Stimulated activated CD4-positive, alpha-beta T cell treated with anti-CD3 and anti-CD28 coated beads, Interleukin-1b, Interleukin-23, amount 100 ng/mL, for 4 hours (primary cell): ENCODE measurements at places on chromosomes 3 and 15.

GRCh38 chr3:53243165-53243564, 12.7 kb downstream of the TKT start:
- no peak for DNase-seq

DNA sequence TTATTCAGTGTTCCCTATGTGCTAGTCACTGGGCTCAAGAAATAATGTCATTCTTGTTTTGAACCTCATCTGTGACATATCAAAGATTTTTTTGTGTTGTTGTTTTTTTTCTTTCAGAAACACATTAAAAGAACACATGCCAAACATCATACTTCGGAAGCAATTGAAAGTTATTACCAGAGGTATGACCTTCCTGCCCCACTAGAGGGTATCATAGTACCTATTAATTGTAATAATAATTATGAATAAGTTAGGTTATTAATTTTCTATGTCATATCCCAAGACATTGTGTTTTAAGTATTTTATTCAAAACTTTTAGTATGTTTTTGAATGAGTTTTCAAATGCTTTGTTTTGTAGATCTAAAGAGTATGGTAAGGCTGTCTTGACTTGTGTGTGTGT, 65.7 kb downstream of the CDIN1 start:
- DNase-seq = no peak

DNA sequence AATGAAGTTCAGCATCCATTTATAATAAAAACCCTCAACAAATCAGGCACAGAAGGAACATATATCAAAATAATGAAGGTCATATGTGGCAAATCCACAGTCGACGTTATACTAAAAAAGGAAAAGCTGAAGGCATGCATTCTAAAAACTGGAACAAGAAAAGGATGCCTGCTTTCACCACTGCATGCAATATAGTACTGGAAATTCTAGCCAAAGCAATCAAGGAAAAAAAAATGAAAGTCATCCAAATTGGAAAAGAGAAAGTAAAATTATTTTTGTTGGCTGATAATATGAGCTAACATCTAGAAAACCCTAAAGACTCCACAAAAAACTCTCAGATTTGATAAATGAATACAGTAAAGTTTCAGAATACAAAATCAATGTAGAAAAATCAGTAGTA, 1123.2 kb downstream of the TBL1XR1 start:
- DNase-seq = no peak

GRCh38 chr3:152937234-152937633, 102.3 kb downstream of the P2RY1 start:
- DNase-seq = no peak

- no peak for DNase-seq
These were observed 32.5 kb downstream of the RFTN1 start for GRCh38 chr3:16480861-16481545.

GRCh38 chr3:37139567-37140052, 34.8 kb downstream of the LRRFIP2 start:
- DNase-seq = no peak

DNA sequence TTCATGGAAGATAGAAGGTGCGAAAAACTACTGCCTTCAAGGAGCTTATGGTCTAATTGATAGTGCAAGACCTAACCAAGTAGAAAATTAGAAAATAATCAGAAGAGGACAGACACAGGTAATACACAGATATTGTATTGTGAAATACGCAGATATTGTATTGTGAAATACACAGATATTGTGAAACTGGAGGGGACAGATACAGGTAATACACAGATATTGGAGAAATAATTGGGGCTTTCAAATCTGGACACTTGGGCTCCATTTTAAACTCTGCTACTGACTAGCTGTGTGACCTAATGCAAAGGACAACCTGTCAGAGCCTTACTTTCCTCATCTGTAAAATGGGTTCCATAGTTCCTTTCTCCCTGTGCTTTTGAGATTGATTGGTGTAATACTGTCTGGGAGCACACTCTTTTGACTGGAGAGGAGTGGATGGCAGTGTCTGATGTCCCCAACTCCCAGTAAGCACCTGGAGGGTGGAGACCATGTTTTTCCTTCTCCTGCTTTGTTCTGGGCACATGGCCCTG, 272.8 kb downstream of the TLE3 start:
- no peak for DNase-seq
